ENCODE measurements at places on chromosomes 13 and 19. TPM values are rescaled to one million over a fixed set of nuclear protein-coding genes. Genes with fewer than 3 reads are reported as not detected.
A peak's percentile ranks its signal among the peaks of the same experiment; 100 is the strongest.

GRCh38 chr13:100666124-100666523, 8.5 kb downstream of the TMTC4 start:
- H3K27me3 ChIP-seq, result no peaks in the 10 kb centered on the region
- H3K36me3 ChIP-seq, result peaks cover 21% of the 10 kb centered on the region
- peaks cover 18% of the 10 kb centered on the region for H3K4me1 ChIP-seq
- no peak for DNase-seq

- H3K36me3 ChIP-seq, result no peaks in the 10 kb centered on the region
- peaks cover 4% of the 10 kb centered on the region for H3K27me3 ChIP-seq
- H3K4me1 ChIP-seq, result no peaks in the 10 kb centered on the region
Measured at GRCh38 chr13:43484432-43485225, 302.1 kb downstream of the ENOX1 start.

GRCh38 chr19:46928951-46929350, 68.2 kb downstream of the ARHGAP35 start:
- peaks cover 54% of the 10 kb centered on the region for H3K4me1 ChIP-seq
- H3K36me3 ChIP-seq, result no peaks in the 10 kb centered on the region
- H3K27me3 ChIP-seq, result no peaks in the 10 kb centered on the region
- no peak for DNase-seq

- peaks cover 22% of the 10 kb centered on the region for H3K4me1 ChIP-seq
- no peak overlapping the region for H3K27ac ChIP-seq
- no peaks in the 10 kb centered on the region for H3K27me3 ChIP-seq
- DNase-seq, result no peak
Measured at GRCh38 chr19:3554254-3555083, 2.9 kb downstream of the MFSD12 start.

GRCh38 chr13:111612886-111613285, 292.4 kb downstream of the TEX29 start:
- DNase-seq, result no peak
- H3K4me3 ChIP-seq, result no peak overlapping the region
- peaks cover 6% of the 10 kb centered on the region for H3K27me3 ChIP-seq
- no peak overlapping the region for H3K27ac ChIP-seq
- H3K4me1 ChIP-seq, result peaks cover 7% of the 10 kb centered on the region
- no peaks in the 10 kb centered on the region for H3K36me3 ChIP-seq

DNA sequence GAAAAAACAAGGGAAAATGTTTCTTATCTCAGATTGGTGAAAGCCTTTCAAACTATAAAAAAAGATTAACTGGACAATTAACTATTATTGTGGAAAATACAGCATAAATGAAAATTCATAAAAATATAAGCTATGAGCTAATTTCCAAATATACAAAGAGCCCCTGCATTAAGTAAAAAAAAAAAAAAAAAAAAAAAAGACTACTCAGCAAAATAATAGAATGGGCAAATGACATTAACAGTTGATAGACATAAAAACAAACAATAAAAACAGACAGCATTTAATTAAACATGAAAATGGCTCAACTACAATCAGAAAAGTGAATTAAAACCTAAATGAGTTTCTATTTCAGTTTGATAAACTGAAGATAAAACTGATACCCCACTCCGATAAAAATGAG, 77.5 kb downstream of the RBM26 start:
- no peaks in the 10 kb centered on the region for H3K27me3 ChIP-seq
- no peaks in the 10 kb centered on the region for H3K36me3 ChIP-seq
- DNase-seq, result no peak

DNA sequence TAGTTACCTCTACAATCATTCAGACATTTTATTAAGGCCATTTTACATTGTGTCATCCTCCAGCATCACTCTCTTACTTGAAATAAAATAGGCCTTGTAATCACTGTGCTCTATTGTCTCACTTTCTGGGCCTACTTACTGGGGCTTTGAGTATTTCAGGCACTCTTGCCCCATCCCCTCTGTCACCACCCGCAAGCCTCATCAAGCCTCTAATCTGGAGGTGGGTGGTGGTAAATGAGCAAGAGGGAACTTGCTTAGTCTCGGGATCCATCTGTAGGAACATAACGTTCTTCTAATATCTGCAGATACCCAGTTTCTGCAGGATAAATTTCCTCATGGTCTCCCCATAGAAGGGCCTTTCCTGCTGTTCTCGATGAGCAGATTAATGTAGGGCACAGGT, 19.4 kb upstream of the GPR18 start:
- DNase-seq, result no peak
- H3K4me1 ChIP-seq, result peaks cover 92% of the 10 kb centered on the region
- peaks cover 13% of the 10 kb centered on the region for H3K36me3 ChIP-seq
- peak overlapping the region; percentile 62 for H3K27ac ChIP-seq
- peak overlapping the region; percentile 17 for H3K4me3 ChIP-seq
- H3K27me3 ChIP-seq, result no peaks in the 10 kb centered on the region

DNA sequence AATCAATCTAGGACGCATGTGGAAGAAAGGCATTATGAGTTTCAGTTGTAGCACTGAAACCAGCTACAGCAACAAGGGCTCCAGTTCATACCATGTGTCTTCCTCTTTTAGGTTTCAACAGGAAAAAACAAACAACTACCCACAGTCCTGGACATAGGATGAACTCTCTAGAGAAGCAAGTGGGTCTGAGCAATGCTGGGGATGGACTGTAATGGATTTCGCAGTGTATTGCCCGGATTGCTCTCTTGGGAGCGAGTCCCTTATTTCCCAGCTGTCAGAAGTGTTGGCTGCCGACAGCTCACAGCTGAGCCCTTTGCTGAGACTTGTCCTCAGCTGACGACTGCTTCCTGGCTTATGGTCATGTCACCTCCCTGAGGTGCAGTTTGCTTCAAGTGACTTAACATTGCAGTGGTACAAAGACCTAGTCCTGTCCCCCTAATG, 12.1 kb upstream of the MYCBP2 start:
- H3K27me3 ChIP-seq, result no peaks in the 10 kb centered on the region
- DNase-seq, result no peak
- H3K4me3 ChIP-seq, result no peak overlapping the region
- H3K27ac ChIP-seq, result no peak overlapping the region
- H3K4me1 ChIP-seq, result peaks cover 5% of the 10 kb centered on the region

DNA sequence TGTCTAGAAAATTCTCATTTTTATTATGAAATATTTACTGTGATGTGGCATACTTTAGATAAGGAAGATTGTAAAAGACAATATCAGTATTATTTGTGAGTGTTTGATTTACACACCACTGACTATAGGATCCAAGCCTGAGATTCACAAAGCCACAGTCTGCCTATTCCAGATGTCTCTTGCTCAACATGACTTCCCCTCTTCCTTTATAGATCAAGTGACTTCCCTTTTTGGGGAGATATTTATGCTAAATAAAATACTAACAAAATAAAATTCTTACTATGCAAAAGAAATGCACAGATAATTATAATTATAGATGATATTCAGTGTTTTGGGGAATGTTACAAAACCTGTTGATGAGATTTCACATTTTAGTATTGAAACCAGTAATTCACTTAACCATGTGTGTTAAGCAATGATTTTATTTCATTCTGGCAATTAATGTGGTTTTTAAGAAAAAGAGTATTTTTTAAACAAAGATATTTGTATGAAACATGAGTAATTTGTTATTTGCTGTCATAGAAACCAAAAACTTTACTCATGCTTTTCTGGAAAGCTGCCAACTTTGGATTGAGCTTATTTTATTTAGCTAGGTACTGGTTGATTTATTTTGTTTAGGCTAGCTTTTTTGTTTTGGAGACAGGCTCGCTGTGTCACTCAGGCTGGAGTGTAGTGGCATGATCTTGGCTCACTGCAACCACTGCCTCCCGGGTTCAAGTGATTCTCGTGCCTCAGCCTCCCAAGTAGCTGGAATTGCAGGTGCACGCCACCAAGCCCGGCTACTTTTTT, 13.7 kb upstream of the GPR183 start:
- peaks cover 22% of the 10 kb centered on the region for H3K36me3 ChIP-seq
- no peak for DNase-seq
- H3K27me3 ChIP-seq, result no peaks in the 10 kb centered on the region
- H3K4me1 ChIP-seq, result peaks cover 54% of the 10 kb centered on the region

- H3K4me3 ChIP-seq, result peak overlapping the region; percentile 95
- peak overlapping the region; percentile 98 for H3K27ac ChIP-seq
- no peaks in the 10 kb centered on the region for H3K27me3 ChIP-seq
- peaks cover 42% of the 10 kb centered on the region for H3K4me1 ChIP-seq
- peaks cover 10% of the 10 kb centered on the region for H3K36me3 ChIP-seq
- peak; percentile 54 for DNase-seq
Measured at GRCh38 chr19:36113894-36114720, 568 bp downstream of the POLR2I start.

- H3K36me3 ChIP-seq, result no peaks in the 10 kb centered on the region
- H3K27me3 ChIP-seq, result no peaks in the 10 kb centered on the region
- no peaks in the 10 kb centered on the region for H3K4me1 ChIP-seq
- no peak overlapping the region for H3K27ac ChIP-seq
- DNase-seq, result no peak
Measured at GRCh38 chr13:101258071-101258470, 158.2 kb downstream of the NALCN start.

DNA sequence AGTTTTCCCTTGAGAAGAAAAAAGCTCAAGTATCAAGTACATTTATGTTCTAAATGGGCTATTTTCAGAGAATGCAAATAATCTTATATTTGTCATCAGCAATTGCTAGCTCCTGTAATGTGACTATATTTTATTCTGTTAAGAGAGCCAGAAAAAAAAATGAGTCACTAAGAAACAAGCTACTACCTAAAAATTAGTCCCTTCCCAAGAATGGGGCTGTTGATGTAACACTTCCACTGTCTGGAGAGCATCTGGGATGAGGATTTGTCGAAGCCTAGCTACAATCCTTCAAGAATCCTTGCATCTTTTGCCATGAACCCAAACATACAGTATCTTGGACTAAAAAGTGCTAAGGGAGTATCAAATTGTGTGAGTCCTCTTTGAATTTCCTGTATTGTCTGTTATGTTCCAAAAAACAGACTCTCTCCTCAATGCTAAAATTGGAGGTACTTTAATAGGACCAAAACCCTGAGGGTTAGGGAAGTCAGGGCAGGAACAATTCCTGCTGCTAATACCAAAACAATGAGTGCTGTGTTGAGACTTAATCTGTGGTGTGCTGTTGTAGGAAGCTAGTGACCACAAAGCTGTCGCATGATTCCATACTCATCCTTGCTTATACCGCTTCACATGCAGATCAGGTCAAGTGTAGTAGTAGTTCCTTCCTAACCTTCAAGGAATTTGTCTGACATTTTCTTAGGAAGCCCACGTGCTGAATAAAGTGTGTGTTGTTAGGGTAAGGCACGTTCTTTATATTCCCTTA, 4.9 kb upstream of the ZC3H13 start:
- peaks cover 10% of the 10 kb centered on the region for H3K4me1 ChIP-seq
- no peak overlapping the region for H3K4me3 ChIP-seq
- no peak overlapping the region for H3K27ac ChIP-seq
- no peaks in the 10 kb centered on the region for H3K36me3 ChIP-seq
- peaks cover 9% of the 10 kb centered on the region for H3K27me3 ChIP-seq
- no peak for DNase-seq

DNA sequence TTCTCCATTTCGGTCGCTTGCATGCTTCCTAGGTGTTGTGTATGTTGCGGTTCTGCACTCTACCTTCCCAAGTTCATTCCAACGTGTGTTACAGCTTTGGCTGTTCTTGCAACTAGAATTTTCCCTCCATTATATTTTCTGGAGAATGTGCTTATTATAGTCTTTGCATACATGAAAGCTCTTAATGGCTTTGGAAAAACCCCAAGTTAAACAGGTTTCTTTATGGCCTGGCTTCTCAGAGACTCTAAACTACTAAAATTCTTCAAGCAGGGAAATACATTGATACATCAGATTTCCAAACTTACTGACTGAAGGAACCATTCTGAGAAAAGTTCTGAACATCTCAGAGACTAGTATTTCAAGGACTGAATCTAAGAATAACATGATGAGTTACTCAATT, 11.9 kb downstream of the MIPEP start:
- no peaks in the 10 kb centered on the region for H3K27me3 ChIP-seq
- no peaks in the 10 kb centered on the region for H3K36me3 ChIP-seq
- H3K4me1 ChIP-seq, result no peaks in the 10 kb centered on the region
- no peak for DNase-seq
- no peak overlapping the region for H3K27ac ChIP-seq

GRCh38 chr19:8208922-8209461, at the start of gene CERS4:
TSS of gene CERS4 (plus strand) at chr19:8209370. CDS start at chr19:8251077, 41,707 bp downstream.
- peak within 1 kb of the TSS; percentile 99 for H3K27ac ChIP-seq
- peak; percentile 90 for DNase-seq
- no peaks in the 10 kb centered on the region for H3K27me3 ChIP-seq
- peaks cover 24% of the 10 kb centered on the region for H3K4me1 ChIP-seq

GRCh38 chr13:46369506-46370277, 17.4 kb downstream of the RUBCNL start:
- peaks cover 2% of the 10 kb centered on the region for H3K4me1 ChIP-seq
- peaks cover 20% of the 10 kb centered on the region for H3K27me3 ChIP-seq
- no peaks in the 10 kb centered on the region for H3K36me3 ChIP-seq
- H3K27ac ChIP-seq, result peak overlapping the region; percentile 22

- peak overlapping the region; percentile 67 for H3K27ac ChIP-seq
- no peaks in the 10 kb centered on the region for H3K27me3 ChIP-seq
- peaks cover 42% of the 10 kb centered on the region for H3K4me1 ChIP-seq
Measured at GRCh38 chr19:4379383-4380253, 20.7 kb downstream of the SH3GL1 start.

- H3K4me3 ChIP-seq, result no peak overlapping the region
- peaks cover 11% of the 10 kb centered on the region for H3K4me1 ChIP-seq
- no peak overlapping the region for H3K27ac ChIP-seq
- DNase-seq, result no peak
- H3K36me3 ChIP-seq, result no peaks in the 10 kb centered on the region
- H3K27me3 ChIP-seq, result no peaks in the 10 kb centered on the region
Measured at GRCh38 chr19:729965-730668, 20.8 kb upstream of the MISP start.

DNA sequence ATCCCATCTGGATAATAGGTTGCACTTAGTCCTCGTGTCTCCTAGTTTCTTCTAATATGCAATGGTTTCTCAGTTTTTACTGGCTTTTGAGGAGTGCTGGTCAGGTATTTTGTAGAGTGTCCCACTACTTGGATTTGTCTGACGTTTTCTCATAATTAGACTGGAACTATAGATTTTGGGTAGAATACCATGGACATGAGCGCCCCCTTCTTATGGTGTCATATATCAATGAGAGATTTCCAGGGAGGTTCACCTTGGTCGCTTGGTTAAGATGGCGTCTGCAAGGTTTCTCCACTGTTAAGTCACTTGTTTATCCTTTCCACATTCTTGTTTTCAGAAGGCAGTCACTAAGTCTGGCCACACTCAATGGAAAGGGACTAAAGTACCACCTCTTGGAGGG, 6.7 kb downstream of the SOHLH2 start:
- H3K27ac ChIP-seq, result no peak overlapping the region
- H3K4me1 ChIP-seq, result no peaks in the 10 kb centered on the region
- DNase-seq, result no peak
- no peak overlapping the region for H3K4me3 ChIP-seq
- no peaks in the 10 kb centered on the region for H3K36me3 ChIP-seq
- no peaks in the 10 kb centered on the region for H3K27me3 ChIP-seq

The TMEM272 gene
- not detected for total RNA-seq

The FGF21 gene
- total RNA-seq, result not detected

The WDR87 gene
- total RNA-seq, result not detected

The BCAM gene
- not detected for total RNA-seq

All from natural killer cell treated with Interleukin-12 subunit alpha and Interleukin-12 subunit beta and Interleukin-15 and Interleukin-18, amount 100 ng/mL, for 72 hours (primary cell).